ENCODE measurements at places on chromosomes 16 and 17.

DNA sequence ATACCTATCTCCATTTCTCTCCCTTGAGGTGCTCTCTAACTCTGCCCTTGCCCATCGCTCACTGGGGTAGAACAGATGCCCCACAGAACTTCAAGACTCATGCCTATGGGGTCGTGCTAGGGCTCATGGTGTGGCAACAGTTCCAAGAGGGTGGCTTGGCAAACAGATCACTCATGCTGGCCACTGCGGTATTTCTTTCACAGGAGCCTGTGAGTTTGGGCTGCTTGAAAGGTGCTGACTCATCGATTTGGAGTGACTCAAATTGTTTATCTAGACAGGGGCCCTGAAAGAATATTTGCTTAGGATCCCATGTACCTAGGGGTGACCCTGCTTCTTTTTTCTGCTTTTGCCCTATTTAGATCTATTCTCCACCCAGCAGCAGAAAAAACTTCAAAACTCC is 69.9 kb downstream of the IRX5 start:
- DNase-seq = no peak

- DNase-seq = peak; percentile 86
Observed at GRCh38 chr16:85553436-85554113, 59.5 kb upstream of the GSE1 start.

GRCh38 chr17:81083125-81083765 is 48.3 kb downstream of the BAIAP2 start:
- DNase-seq = peak; percentile 77

GRCh38 chr17:2500446-2500845 is 11.2 kb downstream of the METTL16 start:
- DNase-seq = no peak

GRCh38 chr16:75572864-75573542 is 6.8 kb downstream of the GABARAPL2 start:
- no peak for DNase-seq

DNA sequence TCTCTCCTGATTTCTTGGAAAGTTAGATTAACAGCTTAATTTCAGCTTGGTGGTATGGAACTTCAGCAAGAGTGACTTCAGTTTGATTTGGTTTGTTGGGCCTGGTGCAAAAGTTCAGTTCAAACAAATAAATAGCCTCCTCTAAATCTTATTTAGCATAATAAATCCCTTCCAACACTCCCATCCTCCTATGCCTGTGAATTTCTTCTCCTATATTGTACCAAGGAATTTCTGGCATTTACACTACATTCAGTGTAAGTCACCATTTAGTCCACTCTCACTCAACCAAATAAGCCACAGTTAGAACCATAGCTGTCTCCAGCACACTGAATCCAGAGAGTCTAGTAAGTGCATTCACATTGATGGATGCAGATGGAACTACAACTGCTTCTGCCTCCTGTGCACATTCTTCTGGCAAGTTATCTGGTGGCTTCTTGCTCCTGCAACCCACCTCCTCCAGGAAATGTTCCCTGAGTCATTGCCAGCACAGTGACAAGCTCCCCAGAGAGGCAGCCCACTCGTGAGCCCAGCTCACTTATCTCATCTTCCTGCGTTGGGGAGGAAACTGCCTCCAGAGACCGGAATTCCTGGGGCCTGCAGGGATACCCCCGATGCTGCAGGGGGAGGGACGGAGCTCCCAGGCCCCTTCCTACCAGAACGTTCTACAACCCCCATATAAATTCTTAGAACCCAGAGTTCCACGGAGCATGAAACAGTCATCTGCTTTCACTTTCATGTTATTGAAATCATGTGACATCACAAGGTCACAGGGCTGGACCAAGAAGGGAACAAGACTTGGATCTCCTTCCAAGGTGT is 318.3 kb downstream of the PHKB start:
- DNase-seq = no peak

GRCh38 chr16:68756239-68756915 is 19.3 kb downstream of the CDH1 start:
- no peak for DNase-seq

GRCh38 chr16:75861311-75862097 is 135.2 kb upstream of the CPHXL start:
- DNase-seq = no peak

- DNase-seq = no peak
Observed at GRCh38 chr16:67254801-67255552, 6.2 kb downstream of the SLC9A5 start.

DNA sequence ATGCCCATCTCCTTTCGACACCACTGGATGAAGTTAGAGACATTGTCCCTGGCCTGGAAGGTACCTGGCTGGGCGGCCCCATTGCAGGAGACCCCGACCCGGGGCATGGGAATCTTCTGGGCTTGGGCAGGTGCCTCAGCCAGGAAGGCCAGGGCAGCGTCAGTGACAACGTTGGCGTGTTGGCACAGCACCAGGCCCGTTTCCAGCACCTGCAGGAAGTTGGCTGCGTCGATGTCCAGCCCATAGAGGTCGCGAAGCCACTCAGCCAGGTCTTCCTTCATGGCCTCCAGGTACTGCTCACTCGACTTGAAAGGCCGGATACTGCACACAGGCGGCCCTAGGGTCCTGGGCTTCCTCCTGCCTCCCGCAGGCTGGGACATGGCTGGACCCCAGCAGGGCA is 568 bp downstream of the GAS2L2 start:
- DNase-seq = no peak

- no peak for DNase-seq
Observed at GRCh38 chr17:42852351-42852750, 1.4 kb downstream of the AOC3 start.

DNA sequence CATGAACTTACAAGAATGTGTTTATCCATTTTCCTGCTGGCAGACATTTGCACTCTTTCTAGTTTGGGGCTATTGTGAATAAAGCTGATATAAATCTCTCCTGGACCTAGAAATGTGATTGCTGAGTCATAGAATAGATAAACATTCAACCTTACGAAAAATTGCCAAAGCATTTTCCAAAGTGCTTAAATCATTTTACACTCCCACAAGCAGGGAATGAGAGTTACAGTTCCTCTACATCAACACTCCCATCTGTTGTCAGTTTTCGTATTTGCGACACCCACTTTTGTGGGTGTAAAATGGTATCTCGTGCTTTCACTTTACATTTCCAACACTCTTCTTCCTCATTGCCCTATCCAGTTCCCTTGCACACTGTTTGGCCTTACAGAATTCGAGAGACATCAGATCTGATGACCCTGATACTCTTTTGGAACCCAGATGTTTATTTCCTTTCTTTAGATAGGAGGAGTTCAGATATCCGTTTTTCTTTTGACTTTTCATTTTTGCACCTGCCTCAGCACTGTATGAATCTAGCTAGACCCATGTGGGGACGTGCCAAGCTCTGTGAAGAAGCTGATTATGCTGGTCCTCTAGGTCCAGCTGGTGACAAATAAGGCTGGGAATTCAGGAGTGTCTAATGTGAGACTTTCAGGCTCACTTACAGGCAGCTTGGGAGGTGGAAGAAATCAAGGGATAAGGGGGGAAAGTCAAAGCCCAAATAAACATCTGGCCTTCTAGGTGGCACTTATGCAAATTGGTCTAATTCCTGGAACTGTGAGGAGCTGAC is 14.0 kb downstream of the SOX9 start:
- DNase-seq = no peak

- no peak for DNase-seq
Observed at GRCh38 chr17:60959696-60960095, 282.0 kb downstream of the BCAS3 start.

DNA sequence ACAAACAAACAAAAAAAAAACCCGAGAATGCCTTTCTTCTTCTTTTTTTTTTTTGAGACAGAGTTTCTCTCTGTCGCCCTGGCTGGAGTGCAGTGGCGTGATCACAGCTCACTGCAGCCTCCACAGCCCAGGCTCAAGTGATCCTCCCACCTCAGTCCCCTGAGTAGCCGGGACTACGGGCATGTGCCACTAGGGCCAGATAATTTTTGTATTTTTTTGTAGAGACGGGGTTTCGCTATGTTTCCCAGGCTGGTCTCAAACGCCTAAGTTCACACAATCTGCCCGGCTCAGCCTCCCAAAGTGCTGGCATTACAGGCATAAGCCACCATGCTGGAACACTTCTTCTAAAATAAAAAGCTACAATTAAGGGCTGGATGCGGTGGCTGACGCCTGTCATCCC is 17.0 kb upstream of the WDR45B start:
- no peak for DNase-seq

- no peak for DNase-seq
Observed at GRCh38 chr17:11840831-11841230, 156.4 kb downstream of the ZNF18 start.

DNA sequence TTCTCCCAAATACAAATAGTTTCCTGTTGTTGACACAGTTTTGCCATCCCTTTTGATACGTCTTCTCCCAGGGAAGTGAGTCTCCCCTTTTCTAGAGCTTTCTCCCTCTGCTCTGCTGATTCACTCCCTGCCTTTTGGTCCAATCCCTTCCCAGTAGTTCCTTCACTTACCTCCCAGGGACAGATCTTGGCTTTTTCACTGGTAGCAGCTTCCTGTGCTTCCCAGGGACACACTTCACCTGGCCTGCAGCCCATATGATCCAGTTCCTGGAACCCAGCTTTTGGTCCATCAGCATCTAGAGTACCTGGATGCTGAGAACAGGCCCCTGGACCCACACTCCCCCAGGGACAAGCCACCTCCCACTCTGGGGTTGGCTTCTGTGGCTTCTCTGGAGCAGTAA is 15.8 kb downstream of the GPR179 start:
- no peak for DNase-seq

DNA sequence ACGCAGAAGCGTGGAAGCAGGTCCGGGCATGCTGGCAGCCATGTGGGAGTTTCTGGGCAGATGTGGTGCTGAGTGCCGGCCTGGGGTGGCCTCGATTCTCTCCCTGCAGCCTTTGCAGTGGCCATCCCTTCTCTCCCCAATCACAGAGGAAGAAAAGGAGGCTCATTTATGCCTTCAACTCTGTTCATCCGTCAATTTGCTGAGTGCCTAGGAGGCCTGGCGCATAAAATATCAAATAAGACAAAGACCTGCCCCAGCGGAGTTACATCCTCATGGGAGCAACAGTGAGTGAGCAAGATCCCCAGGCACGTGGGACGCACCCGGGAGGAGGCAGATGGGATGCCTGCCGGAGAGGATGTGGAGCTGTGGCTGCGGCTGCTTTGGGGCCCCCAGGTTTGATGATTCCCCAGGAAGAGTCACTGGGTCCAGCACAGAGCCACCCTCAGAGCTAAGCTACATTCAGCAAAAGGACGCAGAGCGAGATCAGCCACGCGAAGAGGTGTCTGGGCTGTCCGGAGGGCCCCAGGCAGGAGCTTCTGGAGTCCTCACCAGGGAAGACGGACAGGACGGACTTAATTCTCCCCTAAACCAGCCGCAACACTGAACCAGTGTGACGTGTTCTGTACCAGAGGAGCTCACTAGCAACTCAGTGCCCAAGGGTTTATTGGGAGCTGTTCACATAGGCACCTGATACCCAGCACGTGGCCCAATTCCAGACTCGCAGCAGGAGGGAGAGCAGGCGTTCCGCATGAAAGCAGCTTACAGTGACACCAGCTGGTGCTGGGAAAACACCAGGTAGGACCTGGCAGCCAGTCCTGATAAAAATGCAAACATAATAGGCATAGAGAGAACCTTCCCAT is 11.3 kb downstream of the CA5A start:
- peak; percentile 50 for DNase-seq

DNA sequence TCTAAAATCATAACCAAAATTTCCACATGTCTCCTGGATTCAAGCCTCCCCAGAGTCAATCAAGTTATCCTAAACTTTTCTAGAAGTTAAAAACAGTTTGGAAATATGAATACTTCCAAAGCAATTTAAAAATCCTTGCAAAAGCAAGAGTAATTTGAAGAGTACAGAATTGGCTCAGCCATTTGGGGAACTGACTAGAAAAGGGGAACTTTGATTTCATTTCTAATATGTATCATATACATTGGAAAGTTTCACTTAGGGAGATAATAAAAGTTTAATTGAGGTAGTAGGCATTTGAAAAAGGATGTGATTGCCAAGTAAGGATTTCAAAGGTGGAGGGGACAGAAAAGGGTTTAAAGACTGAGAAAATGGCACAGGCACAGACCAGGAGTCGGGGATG is 9.0 kb upstream of the SLFN12L start:
- no peak for DNase-seq

GRCh38 chr17:9865586-9865985 is 39.5 kb downstream of the RCVRN start:
- DNase-seq = no peak

GRCh38 chr16:88750854-88751253 is 34.2 kb downstream of the PIEZO1 start:
- DNase-seq = no peak

- no peak for DNase-seq
Observed at GRCh38 chr17:33964344-33964979, 290.6 kb upstream of the CCL2 start.

DNA sequence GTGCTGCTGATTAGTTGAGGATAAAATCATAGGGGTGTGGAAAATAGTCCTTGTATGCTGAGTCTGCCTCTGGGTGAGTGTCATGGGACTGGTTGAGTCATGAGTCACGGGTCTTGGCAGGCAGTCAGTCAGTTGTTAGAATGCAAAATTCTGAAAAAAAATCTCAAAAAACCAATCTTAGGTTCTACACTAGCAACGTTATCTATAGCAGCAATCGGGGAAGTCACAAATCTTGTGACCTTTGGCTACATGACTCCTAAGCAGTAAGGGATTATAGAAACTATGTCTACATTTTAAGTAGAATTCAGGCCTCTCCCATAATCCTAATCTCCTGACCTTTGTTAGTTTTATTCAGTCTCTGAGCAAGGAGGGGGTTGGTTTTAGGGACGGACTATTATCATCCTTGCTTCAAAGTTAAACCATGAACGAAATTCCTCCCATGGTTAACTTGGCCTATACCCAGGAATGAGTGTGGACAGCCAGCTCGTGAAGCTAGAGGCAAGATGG is 18.0 kb upstream of the PMFBP1 start:
- DNase-seq = no peak

DNA sequence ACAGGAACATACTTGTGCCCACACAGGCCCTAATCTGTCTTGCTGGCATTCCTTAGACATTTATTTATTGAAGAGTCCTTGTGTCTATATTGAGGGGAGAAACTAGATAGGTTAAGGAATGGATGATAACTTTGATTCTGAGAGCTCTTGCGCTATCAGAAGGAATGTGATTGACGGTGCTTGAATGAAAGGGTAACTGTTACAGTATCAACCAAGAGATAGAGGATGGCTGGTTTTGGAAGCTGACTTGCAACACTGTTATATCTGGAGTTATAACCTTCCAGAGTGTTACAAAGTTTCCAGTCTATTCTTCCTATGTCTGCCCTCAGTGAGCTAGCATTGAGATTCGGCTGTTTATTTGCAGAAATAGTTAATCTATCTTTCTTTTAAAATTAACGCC is 36.5 kb downstream of the PRKCA start:
- no peak for DNase-seq

- DNase-seq = no peak
Observed at GRCh38 chr17:71413935-71414334, 706.9 kb upstream of the SOX9 start.

- no peak for DNase-seq
Observed at GRCh38 chr16:4133897-4134372, 17.7 kb upstream of the ADCY9 start.

GRCh38 chr17:78342449-78343186 is 17.3 kb downstream of the SOCS3 start:
- no peak for DNase-seq

- DNase-seq = no peak
Observed at GRCh38 chr16:62545039-62545438, 508.8 kb upstream of the CDH8 start.

Data from right kidney (tissue), 9 donors.